Cardiac septum (tissue), 1 donor: ENCODE measurements at places on chromosomes 11 and 22. TPM values are rescaled to one million over a fixed set of nuclear protein-coding genes. Genes with fewer than 3 reads are reported as not detected.

GRCh38 chr11:8867035-8867434, 44.0 kb upstream of the AKIP1 start:
- no peak for DNase-seq

- DNase-seq, result no peak
Observed at GRCh38 chr11:66969584-66970225, 5.4 kb upstream of the C11orf86 start.

GRCh38 chr11:64339286-64339685, 718 bp upstream of the CCDC88B start:
- DNase-seq, result no peak

DNA sequence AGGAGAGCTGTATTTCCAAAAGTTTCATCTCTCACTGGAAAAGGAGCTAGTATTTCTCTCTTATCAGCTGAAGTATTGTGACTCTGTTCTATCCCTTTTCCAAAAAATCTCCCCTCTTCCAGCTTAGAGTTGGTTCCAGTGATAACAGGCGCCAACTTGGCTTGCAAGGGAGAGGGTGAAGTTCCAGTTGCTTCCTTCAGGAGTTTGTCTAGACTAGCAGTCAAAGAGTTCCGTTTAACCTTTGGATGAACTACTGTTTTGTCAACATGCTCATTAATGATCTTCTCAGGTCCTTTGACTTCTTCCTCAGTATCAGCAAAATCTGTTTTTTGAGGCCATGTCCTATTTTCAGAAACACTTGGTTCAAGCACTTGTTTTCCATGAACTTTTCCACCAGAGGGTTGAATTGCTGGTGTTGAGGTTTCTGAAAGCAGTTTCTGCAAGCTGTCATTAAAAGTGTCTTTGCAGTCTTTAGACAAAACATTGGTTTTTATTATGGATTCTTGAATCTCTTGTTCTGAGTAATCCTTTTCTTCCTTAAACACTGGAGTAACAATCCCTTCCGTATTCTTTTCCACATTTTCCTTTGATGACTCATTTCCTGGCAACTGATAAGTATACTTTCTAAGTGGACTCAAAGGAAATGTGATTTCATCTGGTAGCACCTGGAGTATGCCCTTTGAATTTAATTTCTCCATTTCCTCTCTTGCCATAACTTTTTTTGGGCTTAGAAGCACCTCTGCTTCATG, 39.7 kb upstream of the CCDC89 start:
- no peak for DNase-seq

DNA sequence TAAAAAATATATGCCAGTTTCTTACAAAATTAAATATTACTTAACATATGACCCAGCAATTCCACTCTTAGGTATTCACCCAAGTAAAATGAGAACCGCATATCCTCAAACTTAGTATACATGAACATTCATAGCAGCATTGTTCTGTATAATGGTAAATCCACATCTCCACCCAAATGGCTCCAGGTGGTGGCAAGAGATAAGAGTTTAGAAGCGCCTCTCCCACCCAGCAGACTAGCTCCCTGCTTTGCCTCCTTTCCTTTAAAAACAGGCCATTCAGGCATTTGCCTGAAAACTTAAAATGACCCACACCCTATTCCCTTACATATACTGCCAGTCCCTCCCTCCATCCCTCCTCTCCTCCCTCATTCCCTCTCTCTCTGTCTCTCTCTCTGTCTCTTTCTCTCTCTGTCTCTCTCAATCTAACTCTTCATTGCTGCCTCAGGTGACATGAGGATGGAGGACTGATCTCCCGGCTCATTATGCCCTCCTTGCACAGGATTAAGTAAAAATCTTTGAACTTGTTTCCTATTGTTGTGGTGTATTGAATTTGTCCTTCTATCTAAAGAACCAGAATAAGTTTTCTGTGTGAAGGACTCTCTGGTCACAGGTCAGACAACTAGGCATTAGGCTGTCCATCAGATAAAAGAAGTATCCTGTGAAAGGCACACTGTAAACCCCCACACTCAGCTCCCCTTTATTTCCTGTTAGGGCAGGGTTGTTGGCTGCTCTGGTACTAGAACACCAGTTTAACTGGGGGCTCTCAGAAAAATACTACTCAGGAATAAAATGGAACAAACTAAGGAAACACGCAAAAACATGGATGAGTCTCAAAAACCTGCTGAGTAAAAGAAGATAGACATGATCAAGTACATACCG, 48.3 kb downstream of the RRP8 start:
- DNase-seq, result no peak

DNA sequence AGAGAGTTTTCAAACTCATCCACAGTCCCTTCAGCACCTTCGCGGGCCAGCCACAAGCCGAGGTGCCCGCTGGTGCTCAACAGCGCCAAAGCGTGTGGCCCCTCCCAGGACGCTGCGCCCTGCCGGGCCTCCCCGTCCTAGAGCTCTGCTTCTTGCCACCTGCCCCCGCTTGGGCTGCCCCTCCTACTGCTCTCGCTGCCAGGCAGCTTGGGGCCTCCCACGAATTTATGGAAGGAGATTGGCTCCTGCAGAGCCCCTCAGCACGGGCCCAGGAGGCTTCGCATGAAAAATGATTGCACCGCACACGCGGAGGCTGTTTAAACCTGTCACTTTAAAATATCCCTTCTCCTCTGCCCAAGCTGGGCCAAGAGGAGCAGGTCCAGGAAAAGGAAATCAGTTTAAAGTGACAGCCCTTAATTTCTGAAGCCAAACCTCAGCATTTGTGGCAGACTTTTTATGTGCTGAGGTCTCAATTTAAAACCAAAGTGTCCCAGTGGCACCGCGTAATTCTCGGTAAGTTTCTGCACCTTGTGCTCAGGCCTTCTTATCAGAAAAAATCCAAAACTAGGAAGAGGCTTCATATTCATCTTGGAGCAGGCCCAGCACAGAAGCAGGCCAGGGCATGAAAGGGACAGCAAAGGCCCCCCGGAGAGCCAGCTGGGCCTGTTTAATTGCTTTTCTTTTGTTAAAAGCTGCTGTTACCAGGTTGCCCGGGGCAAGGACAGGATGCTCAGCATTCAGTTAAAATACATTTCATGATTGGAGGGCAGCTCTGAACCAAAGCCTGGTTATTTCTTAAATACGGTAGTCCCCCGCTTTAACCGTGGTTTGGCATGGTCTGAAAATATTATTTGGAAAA, 303.6 kb downstream of the OPCML start:
- no peak for DNase-seq

Gene GLB1L2
- 0.57 TPM for total RNA-seq

GRCh38 chr11:117037975-117038350, 60.3 kb downstream of the SIK3 start:
- no peak for DNase-seq

Gene GCAT
- total RNA-seq, result 24.0 TPM

GRCh38 chr11:27928809-27929208, 179.1 kb downstream of the KIF18A start:
- no peak for DNase-seq

Gene RBX1
- total RNA-seq, result 59.3 TPM

DNA sequence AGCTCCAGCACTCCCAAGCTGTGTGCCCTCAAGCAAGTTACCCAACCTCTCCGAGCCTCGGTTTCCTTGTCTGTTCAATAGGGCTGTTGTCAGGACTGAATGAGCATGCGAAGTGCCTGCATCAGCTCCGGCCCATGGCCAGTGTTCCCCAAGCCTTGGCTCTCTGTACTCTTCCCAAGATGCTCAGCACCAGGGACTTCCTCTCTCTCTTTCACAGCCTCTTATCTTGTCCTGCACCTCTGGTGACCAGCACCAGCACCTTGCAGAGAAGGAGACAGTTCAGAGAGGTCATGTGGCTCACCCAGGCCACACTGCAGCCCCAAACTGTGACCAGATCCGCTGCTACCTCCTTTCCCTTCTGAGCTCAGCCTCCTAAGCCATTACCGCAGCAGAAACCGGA, 120.3 kb upstream of the ANO1 start:
- no peak for DNase-seq

- DNase-seq, result no peak
Observed at GRCh38 chr11:74157169-74157568, 13.6 kb downstream of the C2CD3 start.

DNA sequence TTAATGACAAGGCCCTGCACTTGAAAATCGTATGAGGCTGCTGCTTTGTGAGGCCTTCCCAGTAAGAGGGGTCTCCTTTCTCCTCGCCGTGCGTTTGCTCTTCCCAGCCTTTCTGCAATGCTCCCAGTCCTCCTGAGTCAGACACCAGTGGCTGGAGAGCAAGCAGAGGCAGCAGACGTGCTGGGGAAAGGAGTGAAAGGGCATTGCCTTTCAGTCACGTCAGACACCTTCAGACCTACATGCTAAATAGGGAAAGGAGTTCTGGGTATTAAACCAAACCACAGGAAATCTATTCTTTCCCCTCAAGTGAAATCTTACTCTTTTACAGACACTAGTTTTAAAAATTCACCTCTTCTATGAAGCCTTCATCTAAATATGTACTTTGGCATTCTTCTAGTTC, 274.8 kb downstream of the NTM start:
- no peak for DNase-seq

- DNase-seq, result no peak
Observed at GRCh38 chr11:91786097-91786496, 438.5 kb upstream of the FAT3 start.

Gene ACTN3
- 0.11 TPM for total RNA-seq

DNA sequence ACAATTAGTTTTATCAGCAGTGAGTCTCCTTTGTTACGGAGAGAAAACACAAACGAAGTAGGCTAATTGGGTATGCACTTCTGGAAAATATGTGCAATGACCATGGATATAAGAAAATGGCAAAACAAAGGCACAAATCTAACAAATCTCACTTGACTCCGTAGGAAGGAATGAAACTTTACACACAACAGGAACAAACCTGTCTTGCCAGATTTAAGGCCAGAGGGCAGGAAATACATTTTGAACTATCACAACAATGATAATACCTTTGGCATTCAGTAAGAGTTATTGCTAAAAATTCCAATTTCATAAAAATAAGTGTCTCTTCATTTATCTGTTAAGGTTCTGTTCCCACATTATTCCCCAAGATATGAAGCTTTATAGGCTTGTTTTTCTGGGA, 36.6 kb downstream of the SLC25A17 start:
- DNase-seq, result no peak

DNA sequence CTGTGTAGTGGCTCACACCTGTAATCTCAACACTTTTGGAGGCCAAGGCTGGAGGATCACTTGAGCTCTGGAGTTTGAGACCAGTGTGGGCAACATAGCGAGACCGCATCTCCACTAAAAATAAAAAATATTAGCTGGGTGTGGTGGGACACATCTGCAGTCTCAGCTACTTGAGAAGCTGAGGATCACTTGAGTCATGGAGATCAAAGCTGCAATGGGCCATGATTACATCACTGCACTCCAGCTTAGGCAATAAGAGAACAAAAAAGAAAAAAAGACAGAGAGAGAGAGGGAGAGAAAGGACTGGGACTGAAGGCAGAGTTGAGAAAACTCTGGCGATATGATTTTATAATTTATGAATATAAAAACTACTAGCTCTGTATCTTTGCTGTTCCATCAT, 473.1 kb downstream of the LRRC4C start:
- no peak for DNase-seq

Gene OR51B4
- total RNA-seq, result not detected

DNA sequence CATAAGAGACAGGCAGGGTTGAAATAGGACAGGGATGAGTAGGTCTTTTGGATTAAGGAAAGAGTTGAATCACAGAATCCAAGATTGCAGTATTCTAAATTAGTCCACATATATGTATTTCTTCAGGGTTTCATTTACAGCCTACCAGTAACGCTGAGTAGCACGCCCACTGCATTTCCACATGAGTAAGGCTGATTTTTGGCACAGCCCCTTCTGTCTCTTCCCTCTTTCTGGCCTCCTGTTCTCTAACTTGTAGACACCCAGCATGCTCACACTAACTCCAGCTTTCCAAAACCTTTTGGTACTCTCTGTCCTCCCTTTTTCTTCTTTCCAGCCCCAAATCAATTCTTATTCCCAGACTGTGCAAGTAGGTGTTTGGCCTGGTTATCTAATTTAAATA, 3.7 kb upstream of the SIK2 start:
- DNase-seq, result no peak

DNA sequence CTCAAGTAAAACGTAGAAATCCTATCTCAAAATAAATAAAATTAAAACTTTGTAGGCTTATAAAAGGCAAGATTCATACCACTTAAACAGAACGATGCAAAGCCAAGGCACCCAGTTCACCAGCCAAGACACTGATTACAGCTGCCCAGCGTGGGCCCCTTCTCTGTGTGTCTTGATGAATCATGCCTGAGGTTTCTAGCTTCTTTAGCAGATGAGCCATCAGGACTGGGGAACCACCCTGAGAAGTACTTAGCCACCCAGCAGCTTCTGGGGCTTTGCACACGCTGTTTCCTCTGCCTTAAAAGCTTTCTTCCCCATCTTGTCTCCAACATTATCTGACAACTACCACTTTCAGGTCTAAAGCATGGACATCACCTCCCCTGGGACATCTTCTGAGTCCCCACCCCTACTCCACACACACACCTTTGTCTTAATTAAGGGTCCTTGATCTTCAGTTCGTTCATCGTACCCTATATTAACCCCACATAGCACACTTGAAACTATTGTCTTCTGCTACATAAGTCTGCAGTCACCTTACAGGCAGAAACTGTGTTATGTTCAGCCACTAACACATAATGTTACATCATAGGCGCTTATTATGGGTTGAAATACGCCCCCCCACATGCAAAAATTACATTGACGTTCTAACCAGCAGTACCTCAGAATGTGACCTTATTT, 8.7 kb upstream of the LAYN start:
- DNase-seq, result no peak

DNA sequence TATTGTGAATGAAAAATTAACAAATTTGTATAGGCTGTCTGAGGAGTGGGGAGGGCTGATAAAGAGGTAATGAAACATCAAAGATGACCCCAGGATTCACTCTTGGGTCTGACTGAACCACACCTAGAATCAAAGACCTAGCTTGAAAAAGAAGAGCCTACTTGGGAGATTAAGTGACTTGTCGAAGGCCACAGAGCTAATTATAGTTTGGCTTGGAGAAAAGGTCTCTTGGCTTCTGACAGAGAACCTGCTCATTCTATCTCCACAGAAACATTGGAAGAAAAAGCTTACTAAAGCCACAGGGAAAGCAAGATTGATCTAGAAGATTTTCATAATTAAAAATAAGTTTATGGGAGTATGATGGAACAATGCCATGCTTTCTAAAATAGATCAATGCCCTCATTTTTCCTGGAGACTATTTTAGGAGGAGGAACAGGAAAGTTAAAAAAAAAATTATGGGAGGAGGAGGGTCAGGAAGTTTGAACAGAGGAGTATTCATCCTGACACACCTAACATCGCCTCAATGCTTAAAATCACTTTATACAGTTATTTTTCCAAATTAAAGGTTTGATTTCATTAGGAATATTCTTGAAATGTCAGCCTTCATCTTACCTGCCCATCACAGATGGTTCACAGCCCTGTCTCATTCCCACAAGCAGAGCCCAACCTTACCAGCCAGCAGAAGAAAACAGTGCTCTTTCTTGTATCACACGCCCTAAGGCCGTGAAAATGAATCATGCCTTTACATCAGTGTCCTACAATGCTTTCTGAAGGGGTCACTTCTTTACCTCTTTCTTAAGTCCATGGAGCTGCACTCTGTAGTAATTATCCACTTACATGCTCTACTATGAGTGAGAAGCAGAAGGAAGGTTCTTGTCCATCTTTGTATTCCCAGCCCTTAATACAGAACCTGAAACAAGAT, 231.1 kb upstream of the MPPED2 start:
- no peak for DNase-seq

GRCh38 chr11:3161309-3161708, 3.8 kb downstream of the OSBPL5 start:
- no peak for DNase-seq

Gene ANO5
- 58.4 TPM for total RNA-seq
